ENCODE measurements at places on chromosomes 11 and 22. TPM values are rescaled to one million over a fixed set of nuclear protein-coding genes. Genes with fewer than 3 reads are reported as not detected.

Gene NOL12
- 24.1 TPM for total RNA-seq

Gene GDPD5
- total RNA-seq = 93.8 TPM

DNA sequence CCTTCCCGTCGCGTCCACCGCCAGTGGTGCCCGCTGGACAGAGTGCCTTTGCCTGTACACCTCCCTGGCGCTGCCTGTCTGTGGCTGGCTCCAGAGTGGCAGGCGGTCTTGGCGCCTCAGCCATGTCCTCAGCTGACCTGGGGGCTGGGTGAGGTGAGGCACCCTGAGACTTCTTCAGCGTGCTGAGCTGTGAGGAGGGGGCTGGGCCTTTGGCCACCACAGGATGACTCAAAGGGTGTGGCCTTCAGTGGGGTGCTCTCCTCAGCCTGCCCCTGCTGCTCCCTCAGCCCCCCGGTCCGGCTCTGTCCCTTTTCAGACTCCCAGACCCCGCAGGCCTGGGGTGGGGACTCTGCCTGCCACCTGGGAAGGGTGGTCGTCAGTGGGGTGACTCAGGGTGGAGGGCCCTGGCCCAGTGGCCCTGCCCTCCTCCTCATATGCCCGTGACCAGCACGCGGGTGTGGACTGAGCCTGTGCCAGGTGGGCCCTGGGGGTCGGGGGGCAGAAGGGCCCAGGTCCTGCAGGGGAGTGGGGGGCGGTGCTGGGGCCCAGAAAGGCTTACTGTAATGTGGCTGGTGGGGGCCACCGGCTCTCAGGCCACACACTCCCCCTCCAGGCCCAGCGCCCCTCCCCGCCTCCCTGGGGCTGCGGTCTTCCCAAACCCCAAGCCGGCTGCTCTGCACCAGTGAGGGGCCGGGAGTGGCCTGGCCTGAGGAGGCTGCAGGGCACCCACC lies 15.9 kb downstream of the CRELD2 start:
- DNase-seq = peak; percentile 37
- peaks cover 93% of the 10 kb centered on the region for H3K4me1 ChIP-seq
- H3K4me3 ChIP-seq = peak overlapping the region; percentile 51
- H3K27me3 ChIP-seq = no peaks in the 10 kb centered on the region
- peak overlapping the region; percentile 91 for H3K27ac ChIP-seq

GRCh38 chr11:44580701-44581100 lies 15.2 kb downstream of the CD82 start:
- H3K36me3 ChIP-seq = peaks cover 19% of the 10 kb centered on the region
- no peaks in the 10 kb centered on the region for H3K27me3 ChIP-seq
- H3K4me3 ChIP-seq = no peak overlapping the region
- no peak overlapping the region for H3K27ac ChIP-seq

- no peak overlapping the region for H3K4me3 ChIP-seq
- H3K4me1 ChIP-seq = no peaks in the 10 kb centered on the region
- H3K27ac ChIP-seq = no peak overlapping the region
- DNase-seq = no peak
Measured at GRCh38 chr11:45984192-45984591, 61.7 kb downstream of the LARGE2 start.
